NCI-H2107 (cell line): ENCODE measurements at places on chromosomes 3 and 15.

- DNase-seq: no peak
These were observed 77.6 kb downstream of the ZNF385D start for GRCh38 chr3:21673393-21673792.

- DNase-seq: no peak
These were observed 8.3 kb downstream of the IL5RA start for GRCh38 chr3:3101660-3102458.

DNA sequence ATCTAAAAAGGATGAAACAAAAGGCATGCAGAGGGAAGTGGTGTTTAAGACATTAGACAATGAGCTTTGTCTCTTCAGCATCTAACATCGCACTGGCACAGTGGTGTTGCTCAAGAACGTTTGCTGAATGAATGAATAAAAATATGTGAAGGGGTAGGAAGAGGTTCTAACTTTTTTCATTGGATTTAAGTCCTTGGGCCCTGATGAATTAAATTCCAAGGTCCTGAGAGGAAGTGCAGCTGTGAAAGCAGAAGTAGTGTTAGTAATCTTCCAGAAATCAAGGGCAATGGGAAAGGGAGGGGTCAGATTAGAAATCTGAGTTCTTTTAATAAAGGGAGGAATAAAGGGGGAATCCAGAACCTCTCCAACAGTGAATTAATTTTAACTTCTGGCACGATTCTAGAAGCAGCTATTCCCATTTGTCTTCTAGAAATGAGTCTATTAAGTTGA, 29.6 kb downstream of the TLNRD1 start:
- no peak for DNase-seq

- no peak for DNase-seq
These were observed 599.5 kb upstream of the KCNMB2 start for GRCh38 chr3:177936721-177937120.

GRCh38 chr3:186109897-186110803, 1.3 kb upstream of the ETV5 start:
- DNase-seq: no peak

DNA sequence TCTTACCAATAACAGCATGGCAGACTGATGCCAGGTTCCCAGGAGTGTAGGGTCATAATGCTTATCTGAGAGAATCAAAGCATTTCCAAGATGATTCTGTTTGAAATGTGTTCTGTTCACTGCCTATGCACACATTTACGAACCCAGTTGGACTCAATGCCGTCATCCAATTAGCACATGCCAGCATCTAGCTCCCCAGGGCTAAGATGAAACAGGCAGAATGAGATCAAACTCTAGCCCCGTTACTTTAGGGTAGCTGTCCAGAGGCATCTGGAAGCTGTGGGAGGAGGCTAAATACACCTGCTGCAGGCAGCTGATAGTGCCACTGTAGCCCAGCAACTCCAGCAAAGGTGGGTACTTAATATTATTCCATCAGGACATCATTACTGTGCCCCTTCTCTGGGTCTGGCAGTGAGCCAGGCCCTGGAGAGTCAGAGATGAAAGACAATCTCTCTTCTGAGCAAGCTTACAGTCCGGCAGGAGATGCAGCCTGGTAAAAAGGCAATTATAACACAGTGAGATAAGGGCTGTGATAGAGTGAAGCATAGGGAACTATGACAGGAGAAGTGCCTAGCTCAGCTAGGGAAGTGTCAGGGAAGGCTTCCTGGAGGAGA, 156.4 kb upstream of the PPP2R3A start:
- no peak for DNase-seq

DNA sequence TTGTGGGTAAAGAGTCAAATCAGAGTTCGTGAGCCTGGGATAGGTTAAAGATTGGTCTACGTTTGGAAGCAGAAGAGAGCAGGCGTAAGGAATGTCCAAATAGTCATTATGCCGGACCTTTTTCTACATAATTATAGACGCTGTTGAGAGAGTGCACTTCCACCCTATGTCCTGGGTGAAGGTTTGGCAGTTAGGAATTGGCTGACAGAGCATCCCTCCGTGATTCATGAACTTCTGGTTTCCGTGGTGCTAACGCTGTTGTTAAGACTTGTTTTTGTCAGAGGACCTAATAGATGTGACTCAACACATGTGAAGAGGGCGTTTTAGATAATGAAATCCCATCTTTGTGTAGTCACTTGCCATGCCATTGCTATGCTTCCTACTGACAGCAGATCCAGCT, 1.1 kb downstream of the EAF1 start:
- DNase-seq: no peak

GRCh38 chr3:55061720-55062034, 133.8 kb upstream of the LRTM1 start:
- DNase-seq: no peak

DNA sequence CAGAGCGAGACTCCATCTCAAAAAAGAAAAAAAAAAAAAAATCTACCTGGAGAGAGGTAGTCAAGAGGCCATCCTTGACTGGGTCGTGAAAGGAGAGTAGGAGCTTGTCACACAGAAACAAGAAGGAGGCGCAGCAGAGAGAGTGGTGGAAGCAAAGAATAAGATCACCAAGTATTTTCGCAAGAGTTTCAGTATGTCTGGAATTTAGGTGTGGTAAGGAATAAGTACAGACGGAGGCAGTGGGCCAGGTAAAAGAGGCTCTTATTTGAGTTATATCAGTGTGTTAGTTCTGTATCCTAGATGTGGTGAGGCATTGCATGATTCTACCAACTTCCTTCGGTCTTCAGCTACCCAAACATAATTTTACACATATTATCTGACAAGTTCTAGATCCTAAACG, 14.6 kb upstream of the ATP10A start:
- DNase-seq: no peak

DNA sequence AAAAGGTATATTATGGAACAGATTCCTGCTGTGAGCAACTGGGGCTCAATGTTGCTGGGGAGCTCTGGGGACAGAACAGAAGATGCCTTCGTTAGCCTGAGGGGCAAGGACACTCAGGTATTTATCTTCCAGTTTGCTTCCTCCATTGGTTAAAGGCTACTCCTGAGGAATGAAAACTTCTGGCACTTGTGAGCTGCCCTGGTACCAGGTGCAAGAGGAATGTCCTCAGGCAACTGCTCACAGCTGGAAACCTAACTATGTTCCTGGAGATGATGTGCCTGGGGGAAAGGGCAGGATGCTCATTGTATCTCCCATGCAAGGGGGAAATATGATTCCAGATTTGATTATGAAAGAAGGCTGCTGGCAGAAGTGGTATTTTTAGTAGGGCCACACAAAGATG, 54.0 kb upstream of the BBX start:
- DNase-seq: no peak

DNA sequence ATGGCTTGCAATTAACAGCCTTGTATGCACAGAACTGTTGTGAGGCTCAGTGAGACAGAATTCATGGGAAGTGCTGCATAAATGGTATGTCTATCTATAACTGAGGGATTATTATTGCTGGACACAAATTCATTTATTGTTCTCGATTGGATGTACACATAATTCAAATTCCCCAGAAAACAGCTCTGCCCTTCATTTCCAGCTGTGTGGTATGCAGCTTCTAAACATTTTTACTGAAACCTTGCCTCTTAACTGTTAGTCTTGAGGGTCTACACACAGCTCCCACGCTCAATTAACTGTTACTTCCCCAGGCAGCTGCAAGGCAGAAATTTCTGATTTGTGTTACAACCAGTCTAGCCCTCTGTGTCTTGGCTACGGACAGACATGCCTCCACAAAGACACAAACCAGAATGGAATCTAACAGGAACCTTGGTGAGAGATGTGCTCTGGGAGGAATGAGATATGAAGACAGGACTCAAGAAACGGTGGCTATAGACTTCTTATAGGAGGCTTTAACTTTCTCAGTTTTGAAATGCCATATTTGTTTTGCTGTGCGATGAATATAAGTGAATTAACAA, 139.7 kb upstream of the TBL1XR1 start:
- no peak for DNase-seq
